Progenitor cell of endocrine pancreas (in vitro differentiated cells): ENCODE measurements at places on chromosomes 6 and 20.

GRCh38 chr20:43477193-43477592, 19.5 kb downstream of the SRSF6 start:
- DNase-seq: no peak

DNA sequence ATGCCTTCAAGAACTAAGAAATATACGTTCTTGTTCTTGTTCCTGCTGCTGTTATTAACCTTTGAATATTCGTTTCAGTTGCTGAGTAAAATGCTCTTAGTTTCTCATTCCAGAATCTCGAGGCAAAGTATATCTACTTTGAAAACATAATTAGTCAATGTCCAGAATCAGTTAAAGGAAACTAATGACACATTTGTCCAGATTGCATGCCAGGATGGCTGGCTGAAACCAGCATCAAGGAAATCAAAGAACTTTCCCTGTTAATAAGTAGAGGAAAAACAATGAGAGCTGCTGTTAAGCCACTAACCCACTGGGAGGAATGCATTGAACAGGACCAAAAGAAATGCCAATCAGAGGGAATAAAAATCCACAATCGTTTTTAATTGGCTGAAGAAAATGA, 196.9 kb downstream of the ALDH8A1 start:
- DNase-seq: no peak

GRCh38 chr6:141492521-141493284, 640.0 kb upstream of the GJE1 start:
- no peak for DNase-seq

DNA sequence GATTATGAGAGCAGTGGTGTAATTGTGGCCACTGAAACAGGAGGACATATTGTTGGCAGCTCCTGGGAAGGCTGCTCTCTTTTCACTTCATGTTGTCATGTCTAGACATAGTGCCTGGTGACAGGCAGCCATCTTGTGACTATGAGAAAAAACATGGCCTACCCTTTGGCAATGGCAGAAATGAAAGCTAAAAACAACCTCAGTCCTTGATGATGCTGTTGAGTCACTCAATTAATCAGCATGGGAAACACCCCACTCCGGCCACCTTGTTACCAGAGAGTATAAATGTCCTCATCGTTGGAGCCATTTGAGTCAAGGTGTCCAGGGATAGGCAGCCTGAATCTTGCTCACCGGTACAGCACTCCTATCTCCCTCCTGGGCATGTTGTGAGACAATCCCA, 31.2 kb upstream of the HMGA1 start:
- DNase-seq: no peak

- DNase-seq: no peak
Measured at GRCh38 chr6:44202972-44203750, 13.6 kb upstream of the MYMX start.

- DNase-seq: no peak
Measured at GRCh38 chr6:132132422-132132821, 181.2 kb upstream of the CCN2 start.

GRCh38 chr6:32970413-32971241, 2.2 kb downstream of the BRD2 start:
- peak; percentile 67 for DNase-seq
